Femur (tissue), 1 donor: ENCODE measurements at places on chromosomes 3 and 15.

GRCh38 chr15:70566989-70567388 lies 196.4 kb downstream of the UACA start:
- DNase-seq = no peak

GRCh38 chr3:49329186-49329585 lies 10.7 kb downstream of the USP4 start:
- no peak for DNase-seq

GRCh38 chr15:52289629-52290081 lies 5.9 kb downstream of the MYO5C start:
- DNase-seq = peak; percentile 34

DNA sequence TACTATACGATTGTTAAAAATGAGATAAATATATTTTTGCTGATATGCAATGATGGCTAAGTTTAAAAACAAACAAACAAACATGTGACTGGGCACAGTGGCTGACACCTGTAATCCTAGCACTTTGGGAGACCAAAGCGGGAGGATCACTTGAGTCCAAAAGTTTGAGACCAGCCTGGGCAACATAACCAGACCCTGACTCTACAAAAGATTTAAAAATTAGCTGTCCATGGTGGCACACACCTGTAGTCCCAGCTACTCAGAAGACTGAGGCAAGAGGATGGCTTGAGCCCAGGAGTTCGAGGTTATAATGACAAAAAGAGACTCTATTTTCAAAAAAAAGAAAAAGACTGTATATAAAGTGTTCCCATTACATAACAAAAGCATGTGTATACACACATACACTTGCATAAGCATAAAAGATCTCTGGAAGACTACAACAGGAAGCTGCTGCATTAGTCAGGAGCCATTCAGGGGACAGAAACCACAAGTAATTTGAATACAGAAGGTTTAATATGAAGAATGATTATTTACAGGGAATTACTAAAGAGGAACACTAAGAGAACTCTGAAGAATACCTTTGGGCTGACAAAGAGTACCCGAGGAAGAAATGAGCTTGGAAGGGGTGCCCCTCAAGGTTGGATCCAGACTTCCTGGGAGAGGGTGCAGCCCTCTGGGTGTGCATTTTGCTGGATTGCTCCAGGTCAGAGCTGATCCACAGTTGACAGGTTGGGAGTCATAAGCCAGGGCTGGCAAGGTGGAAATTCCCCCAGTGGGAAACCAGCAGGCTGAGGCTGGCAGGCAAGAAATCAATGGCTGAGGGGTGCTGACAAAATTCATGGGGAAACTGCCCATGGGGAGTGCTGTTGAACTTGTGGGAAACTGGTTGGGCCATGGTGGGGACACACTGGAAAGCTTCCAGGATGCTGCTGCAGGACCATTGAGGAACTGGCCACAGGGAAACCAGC lies 9.3 kb upstream of the TM4SF18 start:
- DNase-seq = no peak

GRCh38 chr3:87025661-87026645 lies 35.0 kb upstream of the VGLL3 start:
- no peak for DNase-seq

DNA sequence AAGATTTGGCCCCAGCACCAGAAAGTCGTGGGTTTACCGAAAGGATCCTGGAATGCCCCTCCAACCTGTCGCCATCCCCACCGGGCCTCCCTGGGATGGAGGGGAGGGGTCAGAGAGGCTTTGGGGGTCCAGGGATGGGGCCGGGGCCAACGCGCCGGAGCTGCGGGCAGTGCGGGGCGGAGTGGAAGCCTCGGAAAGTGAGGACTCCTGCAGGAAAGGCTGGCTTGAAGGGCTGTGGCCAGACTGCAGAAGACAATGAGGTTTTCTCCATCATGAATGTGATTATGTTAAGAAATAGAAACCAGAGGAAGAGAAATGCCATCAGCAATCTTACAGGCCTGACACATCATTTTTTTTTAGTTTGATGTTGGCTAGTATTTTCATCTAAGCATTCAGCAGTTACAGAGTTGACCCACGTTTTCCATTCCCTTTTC lies 738 bp downstream of the YEATS2 start:
- DNase-seq = peak; percentile 56

DNA sequence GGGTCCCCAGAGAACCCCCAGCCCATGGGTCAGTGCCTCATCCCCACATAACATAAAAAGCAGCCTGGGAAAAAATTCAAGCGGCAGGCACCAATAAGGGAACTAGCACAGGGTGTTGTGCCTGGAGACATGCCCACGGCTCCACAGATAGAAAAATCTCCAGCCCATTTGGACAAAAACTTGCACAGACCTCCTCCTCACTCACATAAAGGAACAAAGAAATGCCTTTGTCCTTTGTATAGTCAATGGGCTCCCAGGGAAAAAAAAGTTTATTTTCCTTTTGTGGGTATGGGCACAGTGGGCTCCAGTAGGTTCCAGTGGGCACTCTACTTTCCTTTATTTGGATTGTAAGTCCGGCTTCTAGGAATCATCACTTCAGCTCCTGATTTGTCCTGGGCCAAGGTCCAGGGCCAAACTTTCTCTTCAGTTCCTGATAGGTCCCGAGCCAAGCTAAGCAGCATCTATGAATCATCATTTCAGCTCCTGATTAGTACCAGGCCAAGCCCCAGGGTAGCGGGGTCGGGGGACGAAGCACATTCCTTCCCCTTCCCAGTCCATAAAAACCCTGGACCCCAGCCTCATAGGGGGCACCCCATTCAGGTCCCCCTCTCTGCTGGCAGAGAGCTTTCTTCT lies 1.6 kb upstream of the DNAH12 start:
- no peak for DNase-seq

- no peak for DNase-seq
These were observed 241.0 kb upstream of the ZNF717 start for GRCh38 chr3:76026379-76026778.

DNA sequence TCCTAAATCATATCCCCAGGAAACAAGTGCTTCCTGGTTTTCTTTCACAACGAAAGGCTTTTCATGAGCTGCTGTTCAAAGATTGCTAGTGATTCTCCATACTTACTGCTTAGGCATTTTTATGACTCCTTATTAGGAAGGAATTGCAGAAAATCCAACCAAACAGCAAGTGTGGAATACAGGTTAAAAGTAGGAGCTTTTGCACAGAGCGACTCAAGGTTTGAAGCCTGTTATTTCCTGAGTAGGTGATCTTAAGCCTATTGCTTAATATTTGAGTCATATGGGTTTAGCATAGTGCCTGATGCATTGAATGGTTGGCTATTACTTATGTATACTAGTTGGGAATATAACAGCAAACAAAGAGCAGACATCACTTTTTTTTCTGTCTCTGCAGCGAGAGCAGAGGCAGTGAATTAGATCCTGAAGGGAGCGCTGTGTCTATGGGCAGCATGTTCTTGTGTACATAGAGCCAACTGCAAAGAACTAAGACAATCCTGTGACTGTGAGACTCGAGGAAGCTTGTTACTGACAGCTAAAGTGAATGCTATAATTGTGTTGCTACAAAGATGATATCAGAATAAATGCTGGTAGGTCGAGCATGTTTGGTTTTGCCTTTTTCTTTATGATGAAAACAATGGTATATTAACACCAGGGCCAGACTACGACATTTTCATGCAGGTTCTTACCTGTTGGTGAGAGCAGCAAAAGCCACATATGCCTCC lies 6.3 kb downstream of the TM4SF1 start:
- no peak for DNase-seq

DNA sequence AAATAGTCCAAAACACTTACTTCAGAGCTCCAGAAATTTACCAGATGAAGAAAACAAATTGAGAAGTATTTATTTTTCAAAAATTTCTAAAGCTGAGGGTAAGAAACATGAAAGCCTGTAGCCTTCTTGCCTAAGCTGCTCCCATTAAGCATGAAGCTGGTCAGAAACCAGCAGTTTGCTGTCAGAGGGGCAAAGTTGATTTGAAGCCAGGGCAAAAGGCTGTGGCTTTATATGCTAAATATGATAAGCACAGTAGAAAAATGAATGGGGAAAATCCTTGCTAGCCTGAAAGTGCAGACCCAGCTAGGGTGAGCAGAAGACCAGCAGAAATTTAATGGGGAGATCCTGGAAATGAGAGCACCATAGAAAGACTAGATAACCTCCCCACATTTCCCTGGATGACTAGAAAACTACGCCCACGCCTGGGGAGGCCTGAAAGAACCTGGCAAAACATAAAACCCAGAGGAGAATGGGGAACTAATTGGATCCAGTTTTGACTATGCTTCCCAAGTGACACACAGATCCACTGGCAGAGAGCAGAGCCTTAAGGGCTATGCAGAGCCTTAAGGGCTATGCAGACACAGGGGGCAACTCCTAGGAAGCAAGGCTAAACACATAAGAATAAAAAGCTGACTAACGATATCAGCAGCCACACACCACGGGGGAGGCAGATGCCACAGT lies 43.0 kb upstream of the HEG1 start:
- DNase-seq = no peak

DNA sequence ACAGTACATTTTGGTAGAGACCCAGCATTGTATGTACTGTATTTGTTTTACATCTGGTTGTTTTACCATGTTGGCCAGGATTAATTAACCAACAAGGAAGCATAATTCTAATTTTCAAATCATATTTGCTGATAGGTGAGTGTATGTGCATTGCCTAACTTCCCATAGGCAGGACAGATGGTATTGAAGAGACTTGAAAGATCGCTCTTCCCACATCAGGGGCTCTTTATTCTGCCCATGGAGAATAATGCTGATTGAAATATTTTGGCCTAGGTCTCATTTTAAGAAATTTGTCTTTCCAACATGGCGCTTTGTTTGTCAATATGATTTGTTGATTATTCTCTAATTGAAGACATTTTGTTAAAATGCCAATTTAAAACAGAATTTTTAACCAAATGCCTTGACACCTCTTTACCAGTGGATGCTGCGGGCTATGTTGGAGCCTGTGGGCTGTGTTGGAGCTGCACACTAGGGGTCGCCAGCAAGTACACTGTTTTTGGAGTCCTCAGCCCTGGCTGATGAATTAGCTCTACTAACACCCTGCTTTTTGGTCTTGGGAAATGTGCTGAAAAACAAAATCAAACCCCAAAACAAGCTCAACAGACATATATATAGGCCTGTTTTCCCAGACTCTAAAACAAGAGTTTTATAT lies 5.3 kb downstream of the P2RY12 start:
- DNase-seq = no peak

DNA sequence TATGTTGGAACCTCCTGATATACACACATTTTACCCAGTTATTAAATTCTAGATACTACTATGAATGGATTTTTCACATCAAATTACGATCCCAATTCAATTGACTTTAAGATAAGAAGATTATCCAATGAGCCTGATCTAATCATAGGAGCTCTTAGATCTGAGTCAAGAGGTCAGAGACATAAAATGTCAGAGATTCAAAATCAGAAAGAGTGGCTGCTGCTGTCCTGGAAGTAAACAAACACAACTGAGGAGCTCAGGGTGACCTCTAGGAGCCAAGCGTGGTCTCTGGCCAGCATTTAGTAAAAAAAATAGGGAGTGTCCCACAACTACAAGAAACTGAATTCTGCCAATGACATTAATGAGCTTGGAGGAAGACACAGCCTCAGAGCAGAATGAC lies 557.1 kb upstream of the CBLB start:
- DNase-seq = no peak

GRCh38 chr3:138197058-138197457 lies 10.0 kb downstream of the ARMC8 start:
- peak; percentile 33 for DNase-seq

- no peak for DNase-seq
These were observed 49.9 kb downstream of the TMCO5A start for GRCh38 chr15:37984368-37984767.

- DNase-seq = no peak
These were observed 19.0 kb downstream of the LARP6 start for GRCh38 chr15:70834999-70835398.

- no peak for DNase-seq
These were observed 315.4 kb upstream of the LRRC3B start for GRCh38 chr3:26307192-26307591.

DNA sequence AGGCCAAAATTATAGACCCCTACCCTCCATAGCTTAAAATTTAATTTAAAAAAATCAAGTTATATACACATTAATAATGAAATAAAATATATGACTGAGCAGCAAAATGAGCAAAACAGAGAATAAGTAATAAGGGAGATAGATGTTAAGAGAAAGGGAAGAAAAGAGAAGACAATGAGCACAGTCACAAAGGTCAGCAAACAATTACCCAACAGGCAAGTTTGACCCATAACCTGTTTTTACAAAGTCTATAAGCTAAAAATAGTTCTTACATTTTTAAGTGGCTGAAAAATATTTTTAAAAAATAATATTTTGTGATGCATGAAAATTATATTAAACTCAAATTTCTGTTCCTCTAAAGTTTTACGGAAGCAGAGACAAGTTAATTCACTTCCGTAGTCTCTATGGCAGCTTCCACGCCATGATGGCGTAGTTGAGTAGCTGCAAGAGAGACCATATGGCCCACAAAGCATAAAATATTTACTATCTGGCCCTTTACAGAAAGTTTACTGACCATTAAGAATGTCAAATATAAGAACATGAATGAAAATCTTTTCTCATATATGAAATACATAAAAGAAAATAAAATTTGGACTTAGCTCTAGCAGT lies 47.5 kb downstream of the ACAP2 start:
- DNase-seq = no peak

DNA sequence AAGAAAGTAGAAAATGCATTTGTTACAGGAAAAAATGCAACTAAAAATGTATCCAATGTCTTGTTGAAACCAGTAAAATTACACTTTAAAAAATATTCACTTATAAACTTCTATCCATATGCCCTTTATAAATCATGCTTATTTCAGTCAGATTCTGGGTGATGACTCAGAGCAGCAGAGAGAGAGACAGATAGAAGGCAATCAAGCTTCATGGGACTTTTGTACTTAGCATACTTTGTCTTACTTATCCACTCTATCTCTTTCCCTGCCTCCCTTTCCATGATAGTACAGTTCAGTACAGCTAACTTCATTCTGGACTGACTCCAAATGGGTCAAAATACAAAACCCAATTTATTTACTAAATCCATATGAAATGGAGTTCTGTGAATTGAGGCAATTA lies 1438.2 kb downstream of the ZPLD1 start:
- no peak for DNase-seq

- no peak for DNase-seq
These were observed 44.5 kb downstream of the SLC24A1 start for GRCh38 chr15:65666257-65666656.

- DNase-seq = no peak
These were observed 222.4 kb downstream of the OPA1 start for GRCh38 chr3:193815246-193816027.

GRCh38 chr3:194154346-194154745 lies 18.4 kb downstream of the HES1 start:
- DNase-seq = peak; percentile 8
